Chondrocyte (in vitro differentiated cells): ENCODE measurements at places on chromosomes 16 and 17. TPM values are rescaled to one million over a fixed set of nuclear protein-coding genes. Genes with fewer than 3 reads are reported as not detected.

The CYB561 gene
- total RNA-seq = 6.2 to 10.1 TPM (median 9.0 TPM) in 3 replicates

The KCNG4 gene
- not detected in 3 replicates for total RNA-seq

The OTOP2 gene
- not detected in 3 replicates for total RNA-seq

The SPIRE2 gene
- total RNA-seq = 1.4 to 3.2 TPM (median 1.4 TPM) in 3 replicates
